Stimulated activated CD4-positive, alpha-beta T cell treated with anti-CD3 and anti-CD28 coated beads, Interleukin-1b, Interleukin-23, amount 100 ng/mL, for 1 hour (primary cell): ENCODE measurements at places on chromosomes 13 and 19.

DNA sequence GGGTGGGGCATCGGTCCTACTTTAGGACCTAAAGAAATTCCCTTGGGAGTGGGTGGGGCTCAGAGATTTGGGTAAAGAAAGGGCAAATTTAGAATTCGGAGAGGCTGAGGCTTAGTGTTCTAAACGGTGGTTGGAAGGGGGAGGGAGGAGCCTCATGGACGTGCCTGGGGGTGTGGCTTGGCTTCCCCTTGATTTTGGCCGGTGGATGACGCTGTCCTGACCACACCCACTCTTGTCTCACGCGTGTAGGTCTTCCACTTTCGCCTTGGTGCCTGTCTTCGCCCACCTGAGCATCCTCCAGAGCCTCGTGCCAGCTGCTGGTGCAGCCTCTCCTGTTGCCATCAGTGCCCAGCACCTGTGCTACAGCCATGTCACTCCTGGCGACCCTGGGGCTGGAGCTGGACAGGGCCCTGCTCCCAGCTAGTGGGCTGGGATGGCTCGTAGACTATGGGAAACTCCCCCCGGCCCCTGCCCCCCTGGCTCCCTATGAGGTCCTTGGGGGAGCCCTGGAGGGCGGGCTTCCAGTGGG, 1.2 kb upstream of the NUP62 start:
- no peak for DNase-seq

DNA sequence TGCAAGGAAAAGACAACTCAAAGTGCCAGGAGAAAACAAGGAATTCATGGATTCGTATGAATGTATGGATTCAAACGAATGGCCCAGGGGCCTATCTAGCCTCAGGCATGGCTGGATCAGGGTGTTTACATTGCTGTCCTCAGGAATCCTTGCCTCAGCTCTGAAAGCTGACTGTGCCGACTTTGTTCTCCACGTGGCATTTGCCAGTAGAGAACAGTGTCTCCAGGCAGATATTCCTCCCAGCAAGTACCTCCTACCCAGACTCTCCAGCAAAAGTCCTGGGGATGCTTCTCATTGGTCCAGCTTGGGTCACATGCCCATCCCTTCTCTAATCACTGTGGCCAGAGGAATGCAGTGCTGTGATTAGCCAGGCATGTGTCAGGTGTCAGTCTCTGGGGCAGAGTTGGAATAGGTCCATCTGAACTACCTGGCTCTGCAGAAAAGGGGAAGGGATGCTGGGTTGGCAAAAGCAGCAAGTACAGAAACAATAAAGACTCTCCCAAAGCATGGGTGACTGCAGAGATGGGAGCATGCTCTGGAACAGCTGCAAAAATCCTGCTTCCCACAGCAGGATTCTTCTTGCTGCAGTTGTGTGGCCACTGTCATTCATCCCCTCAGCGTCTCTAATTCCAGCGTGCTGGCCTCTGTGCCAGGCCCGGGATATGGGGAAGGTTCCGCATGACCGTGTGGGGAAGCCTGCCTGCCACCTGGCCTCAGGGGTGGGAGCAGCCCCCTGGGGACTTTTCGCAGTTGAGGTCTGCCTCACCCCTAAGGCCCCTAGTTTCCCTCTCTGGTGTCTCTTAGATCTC, 30.0 kb downstream of the CCNE1 start:
- DNase-seq, result no peak

GRCh38 chr13:33919120-33919519, 101.2 kb downstream of the RFC3 start:
- no peak for DNase-seq

DNA sequence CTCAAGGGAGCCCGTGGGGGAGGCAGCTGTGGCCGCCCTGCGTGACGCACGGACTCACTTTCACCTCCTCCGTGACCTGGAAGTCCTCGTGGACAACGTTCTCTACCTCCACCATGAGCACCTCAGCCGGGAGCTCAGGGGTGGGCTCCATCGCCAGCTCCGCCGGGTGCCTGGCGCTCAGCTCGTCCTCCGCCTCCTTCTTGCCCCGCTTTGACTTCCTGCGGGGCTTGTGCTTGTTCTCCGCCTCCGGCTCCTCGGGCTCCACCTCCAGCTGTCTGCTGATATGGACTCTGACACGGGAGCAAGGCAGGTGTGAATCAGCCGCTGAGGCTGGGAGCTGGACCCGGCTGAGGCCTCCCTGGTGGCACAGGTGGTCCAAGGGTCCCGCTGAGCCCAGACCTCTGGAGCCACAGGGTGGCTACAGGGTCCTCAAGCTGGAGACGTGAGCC, 8.2 kb downstream of the LONP1 start:
- DNase-seq, result no peak

DNA sequence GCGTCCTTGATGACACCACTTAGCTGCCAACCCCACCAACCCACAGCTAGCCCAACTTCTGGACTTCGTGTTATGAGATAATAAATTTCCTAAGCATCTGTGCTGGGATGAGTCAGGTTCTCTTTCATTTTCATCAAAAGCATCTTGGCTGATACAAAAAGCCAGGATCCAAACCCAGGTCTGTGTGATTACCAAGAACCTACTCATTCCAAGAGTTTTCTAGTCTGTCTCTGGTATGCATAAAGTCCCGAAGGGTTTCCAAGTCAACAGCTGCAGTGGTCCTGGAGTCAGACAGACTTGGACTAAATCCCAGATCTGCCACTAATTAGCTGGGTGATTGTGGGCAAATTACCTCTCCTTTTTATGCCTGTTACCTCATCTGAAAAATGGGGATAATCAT, 55.5 kb upstream of the SERP2 start:
- DNase-seq, result no peak

- no peak for DNase-seq
Measured at GRCh38 chr13:23212671-23213070, 31.9 kb downstream of the SGCG start.

DNA sequence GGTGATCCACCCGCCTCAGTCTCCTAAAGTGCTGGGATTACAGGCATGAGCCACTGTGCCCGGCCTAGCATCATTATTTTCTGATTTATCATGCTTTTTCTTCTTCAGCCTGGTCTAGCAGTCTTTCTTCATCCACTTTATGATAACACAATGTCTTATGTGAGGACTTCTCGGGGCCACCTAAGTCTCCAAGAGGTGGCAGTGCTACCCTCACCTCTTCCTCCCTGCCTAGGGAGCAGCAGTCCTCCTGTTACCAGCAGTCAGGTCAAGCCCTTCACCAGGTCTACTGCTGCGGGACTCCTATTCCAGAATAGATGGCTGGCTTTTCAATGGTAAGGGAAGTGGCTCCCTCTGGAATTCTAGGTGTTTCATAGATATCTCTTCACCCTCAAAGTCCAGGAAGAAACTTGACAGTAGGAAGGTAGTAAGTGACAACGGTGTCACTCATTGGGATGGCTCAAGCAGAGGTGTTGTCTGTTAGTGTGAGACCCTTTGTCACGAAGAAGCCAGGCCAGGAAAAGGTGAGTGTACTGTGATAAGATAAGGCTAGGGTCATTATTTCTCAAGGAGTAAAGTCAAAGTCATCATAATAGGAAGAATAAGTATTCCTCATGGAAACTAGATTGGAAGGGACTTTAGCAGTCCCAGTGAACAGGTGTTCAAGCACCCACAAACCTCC, 164.0 kb downstream of the KLF5 start:
- no peak for DNase-seq

DNA sequence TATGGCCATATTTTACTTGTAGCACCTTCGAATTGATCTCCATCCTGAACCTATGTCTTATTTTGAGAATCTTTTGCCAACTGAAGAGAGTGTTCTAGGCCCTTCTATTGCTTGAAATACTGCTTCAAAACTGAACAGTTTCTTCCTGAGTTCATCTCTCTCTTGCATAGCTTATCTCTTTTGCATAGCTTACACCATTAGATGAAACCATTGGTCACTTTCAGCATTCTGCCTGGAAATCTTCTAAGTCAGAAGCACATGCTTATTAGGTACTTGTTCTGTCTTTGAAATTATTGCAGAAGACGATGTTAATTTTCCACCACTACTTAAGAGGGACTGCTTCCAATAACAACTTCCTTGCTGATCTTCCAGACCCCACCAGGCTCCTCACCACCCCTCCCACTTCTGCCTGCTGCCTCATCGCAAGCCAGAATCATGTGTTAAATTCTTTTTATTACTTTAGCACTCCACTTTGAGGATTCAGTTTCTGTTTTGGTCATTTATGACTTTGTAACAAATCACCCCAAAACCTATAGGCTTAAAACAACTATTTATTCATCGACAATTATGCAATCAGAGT, 122.4 kb upstream of the MAB21L1 start:
- no peak for DNase-seq

DNA sequence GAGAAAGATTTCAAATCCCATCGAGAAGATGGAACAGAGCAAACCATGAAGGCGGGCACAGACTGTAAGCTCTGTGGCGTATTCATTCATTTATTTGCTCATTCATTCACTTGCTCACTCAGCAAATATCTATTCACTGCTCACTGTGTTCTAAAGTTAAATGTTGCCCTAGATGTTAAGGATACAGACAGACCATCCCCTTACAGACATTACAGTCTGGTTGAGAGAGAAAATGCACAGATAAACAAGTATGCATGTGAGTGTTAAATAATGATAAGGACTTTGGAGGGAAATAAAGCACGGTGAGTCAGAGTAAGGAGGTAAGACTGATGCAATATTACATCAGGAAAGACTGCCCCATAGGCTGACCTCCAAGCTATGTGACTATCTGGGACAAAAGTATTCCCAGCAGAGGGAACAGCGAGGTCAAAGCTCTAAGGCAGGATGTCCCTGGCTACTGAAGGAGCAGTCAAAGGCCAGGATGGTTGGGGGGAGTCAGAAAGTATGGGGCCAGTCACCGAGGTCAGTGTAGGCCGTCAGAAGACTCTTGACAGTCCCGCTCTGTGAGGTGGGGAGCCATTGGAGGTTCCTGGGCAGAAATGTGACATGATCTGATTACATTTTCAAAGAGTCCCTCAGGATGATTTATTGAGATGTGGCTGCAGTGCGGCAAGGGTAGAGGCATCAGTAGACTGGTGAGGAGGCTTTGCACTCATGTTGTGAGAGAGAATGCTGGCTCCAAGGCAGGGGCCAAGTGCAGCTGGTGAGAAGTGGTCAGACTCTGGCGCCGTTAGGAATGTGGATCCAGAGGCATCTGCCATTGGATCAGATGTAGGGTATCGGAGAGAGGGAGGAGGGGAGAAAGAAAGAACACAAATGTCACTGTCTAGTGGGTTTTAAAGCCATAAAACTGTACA, 37.9 kb downstream of the MBNL2 start:
- DNase-seq, result no peak

GRCh38 chr13:98483601-98484288, 93.2 kb downstream of the STK24 start:
- DNase-seq, result no peak

DNA sequence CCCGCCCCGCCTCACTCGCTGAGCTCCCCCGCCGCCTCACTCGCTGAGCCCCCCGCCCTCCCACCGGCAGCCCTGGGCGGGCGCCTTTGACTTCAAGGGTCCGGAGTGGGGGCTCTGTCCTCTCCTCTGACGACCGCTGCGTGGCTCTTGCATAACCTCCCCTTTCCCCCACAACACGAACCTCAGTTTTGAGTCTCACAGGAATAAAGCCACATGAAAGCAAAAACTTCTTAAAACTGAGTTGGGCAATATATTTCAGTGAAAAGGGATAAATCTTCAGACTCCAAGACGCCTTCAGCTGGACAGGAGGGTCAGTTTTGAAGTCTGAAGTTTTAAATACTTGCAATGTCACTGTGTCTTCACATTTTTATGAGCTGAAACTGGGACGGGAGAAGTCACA, 70.6 kb upstream of the C13orf46 start:
- no peak for DNase-seq

DNA sequence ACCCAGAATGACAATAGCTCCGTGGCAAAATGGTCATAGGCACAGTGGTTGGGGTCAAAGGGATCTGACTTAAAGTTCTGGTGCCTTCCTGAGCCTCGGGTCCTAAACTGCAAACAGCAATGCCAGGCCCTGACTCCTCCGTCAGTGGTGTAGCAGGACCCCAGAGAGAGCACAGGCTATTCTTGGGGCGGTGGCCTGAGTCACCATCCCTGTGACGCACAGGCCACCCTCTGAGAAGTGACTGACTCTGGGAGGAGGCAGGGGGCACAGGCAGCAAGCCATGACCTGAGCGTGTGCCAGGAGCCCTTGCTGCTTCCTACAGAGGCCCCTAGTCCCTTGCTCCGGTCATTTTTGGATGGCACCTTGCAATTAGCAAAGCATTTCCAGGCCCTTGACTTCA, 18.7 kb downstream of the PLVAP start:
- no peak for DNase-seq

DNA sequence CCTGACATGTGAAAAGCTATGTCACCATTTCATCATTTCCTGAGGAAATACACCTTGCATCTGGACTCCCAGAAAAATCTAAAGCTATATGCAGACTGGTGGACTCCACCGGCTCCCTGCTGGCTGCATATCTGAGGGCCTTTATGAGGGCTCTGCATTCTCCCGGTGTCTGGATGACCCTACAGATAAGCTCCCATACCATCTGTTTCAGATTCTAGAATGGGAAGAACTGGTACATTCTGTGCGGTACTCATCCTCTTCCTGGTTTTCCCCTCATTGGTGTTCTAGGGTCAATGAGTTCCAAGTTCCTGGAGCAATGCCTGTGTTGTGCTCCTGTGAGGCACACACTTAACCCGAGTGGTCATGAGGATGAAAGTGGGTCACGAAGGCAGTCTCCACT, 60.4 kb downstream of the COL4A1 start:
- DNase-seq, result no peak

GRCh38 chr13:26839682-26840081, 79.1 kb upstream of the GPR12 start:
- DNase-seq, result no peak

- no peak for DNase-seq
Measured at GRCh38 chr13:85575110-85575509, 224.1 kb downstream of the SLITRK6 start.

GRCh38 chr13:33528896-33529295, 243.3 kb upstream of the STARD13 start:
- no peak for DNase-seq

DNA sequence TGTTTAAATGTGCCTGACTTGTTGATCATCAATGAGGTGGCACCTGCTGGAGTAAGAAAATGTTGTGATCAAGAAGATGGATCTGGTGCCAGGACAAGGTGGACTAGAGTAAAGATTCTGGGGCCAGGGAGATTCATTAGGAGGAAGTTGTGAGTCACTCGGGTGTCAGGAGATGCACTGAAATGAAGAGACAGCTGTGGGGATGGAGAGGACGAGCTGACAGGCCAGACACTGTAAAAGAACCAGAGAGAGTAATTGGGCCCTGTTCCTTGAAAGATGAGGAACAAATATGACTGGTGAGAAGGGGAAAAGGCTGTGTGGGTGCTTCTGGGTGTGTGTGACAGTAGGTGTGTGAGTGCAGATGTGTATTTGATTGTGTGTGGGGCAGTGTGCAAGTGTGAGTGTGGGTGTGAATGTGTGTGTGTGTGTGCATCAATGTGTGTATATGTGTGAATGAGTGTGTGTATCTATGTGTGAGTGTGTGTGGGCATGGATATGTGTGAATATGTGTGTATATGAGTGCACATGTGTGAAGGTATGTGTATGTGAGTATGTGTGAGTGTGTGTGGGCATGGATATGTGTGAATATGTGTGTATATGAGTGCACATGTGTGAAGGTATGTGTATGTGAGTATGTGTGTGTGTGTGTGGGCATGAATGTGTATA, 260.5 kb downstream of the RFC3 start:
- no peak for DNase-seq

- DNase-seq, result no peak
Measured at GRCh38 chr13:48564056-48564455, 31.2 kb upstream of the RCBTB2 start.

GRCh38 chr19:2479556-2480194, 3.7 kb downstream of the GADD45B start:
- DNase-seq, result no peak
